ENCODE measurements at places on chromosomes 3 and 15. TPM values are rescaled to one million over a fixed set of nuclear protein-coding genes. Genes with fewer than 3 reads are reported as not detected.

ARGFX gene
- not detected for total RNA-seq

ITIH1 gene
- not detected for total RNA-seq

TIMP4 gene
- total RNA-seq, result 15.0 TPM

CHRNB4 gene
- total RNA-seq, result not detected

ZBTB47 gene
- 90.5 TPM for total RNA-seq

TMEM207 gene
- total RNA-seq, result not detected

C2CD4A gene
- total RNA-seq, result not detected

ATP13A4 gene
- 0.64 TPM for total RNA-seq

TMEM45A gene
- 3.2 TPM for total RNA-seq

CSPG4 gene
- 5.2 TPM for total RNA-seq

All from left ventricle myocardium superior (tissue), 1 donor.